ENCODE measurements at places on chromosomes 4 and X. TPM values are rescaled to one million over a fixed set of nuclear protein-coding genes. Genes with fewer than 3 reads are reported as not detected.

DNA sequence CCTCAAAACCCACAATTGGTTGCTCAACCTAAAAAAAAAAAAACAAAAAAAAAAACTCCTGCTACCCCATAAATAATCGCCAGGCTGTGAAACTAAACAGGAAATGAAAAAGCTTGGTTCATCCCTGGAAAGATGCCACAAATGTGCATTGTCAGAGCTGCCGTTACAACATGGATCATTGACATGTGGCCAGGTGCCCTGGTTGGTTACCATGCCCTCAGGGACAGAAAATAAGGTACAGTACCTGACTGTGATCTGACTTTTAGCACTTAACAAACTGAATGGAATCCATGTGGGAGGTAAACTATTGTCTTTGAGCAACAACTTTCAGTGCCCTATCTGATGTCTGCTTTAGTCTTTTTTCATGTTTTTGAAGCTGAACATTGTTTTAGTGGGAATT, 118.0 kb upstream of the RPL34 start:
- no peak for DNase-seq

DNA sequence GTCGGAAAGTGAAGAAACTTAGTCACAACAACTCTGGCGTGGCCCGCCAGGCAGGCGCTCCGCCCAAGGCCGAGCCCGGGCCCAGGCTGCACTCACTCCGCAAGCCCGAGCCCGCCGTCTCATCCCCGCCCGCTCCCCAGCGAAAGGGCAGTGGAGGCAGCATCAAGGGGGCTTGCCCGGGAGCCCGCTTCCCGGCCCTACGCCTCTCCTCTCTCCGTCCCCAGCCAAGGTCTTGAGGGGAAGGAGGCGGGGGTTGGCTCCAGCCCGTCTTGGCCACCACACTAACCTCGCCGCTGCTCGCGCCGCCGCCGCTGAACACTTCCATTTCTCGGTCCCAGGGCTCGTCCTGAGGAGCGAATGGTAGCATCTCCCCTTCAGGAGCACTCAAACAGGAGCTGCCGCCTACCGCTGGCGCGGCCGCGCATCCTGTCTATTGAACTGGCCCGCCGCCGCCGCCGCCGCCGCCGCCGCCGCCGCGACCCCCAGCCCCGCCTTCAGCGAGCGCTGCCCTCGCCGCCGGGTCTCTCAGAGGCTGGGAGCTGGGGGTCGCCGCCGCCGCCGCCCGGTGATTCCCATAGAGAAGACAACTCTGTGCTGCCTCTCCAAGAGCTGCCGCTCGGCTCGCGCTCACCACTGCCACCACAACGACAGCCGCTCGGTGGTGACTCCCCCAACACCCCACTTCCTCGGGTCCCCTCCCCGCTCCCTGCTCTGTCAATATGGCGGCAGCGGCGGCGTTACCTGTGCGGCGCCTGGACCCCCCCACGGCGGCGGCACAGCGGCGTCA, at the start of gene RPS6KA6:
TSS of gene RPS6KA6 (minus strand) at position 667 of the 787 bp plus-strand sequence. CDS start at position 367, 300 bp downstream.
- peak; percentile 80 for DNase-seq

DNA sequence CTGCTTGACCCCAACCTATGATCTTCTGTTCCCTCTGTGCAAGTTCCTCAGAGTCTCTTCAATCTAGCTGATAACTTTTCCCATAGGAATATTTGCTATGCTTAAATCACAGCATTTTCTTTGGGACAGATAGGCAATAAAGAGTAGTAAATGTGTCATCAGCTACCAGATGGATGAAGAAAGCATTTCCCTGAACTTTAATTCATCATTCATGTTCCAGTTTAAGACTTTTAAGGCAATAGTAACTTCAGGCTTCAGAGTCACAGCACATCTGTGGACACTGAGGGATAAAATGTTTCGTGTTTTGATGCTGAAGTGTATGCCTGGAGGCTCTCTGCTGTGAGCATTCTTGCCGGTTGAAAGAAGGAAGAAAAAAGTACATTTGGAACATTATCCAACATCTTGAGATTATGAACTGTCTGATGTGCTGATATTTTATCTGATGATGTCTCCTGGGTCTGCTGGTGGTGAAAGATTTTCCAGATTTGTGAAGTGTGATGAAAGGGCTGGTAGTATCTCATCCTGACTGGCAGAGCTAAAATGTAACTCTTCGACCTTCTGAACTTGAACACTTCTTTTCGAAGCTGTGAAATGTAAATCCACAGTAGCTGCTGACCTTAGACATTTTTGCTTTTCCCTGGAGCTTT, 133.7 kb downstream of the DCLK2 start:
- no peak for DNase-seq

GRCh38 chr4:138887741-138888140, 127.8 kb upstream of the NOCT start:
- no peak for DNase-seq

DNA sequence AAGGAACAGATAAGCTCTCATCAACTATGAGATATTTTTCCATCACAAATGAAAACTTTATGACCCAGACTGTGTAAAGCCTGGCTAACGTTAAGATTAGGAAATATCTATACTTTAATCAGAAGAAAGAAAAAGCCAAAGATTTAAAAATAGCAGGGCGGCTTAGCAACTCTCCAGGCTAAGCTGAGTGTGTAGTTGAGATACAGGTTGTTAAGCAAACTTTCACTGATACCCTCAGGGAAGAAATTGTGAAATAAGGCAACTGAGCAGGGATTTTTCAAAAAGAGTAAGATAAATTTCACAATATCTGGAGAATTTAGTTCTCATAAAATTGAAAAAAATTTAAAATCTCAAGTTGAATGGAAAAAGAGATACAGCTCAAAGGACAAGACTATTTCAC, 382.0 kb downstream of the RAPGEF2 start:
- no peak for DNase-seq

CLIC2 gene
- 46.3 TPM for total RNA-seq

STS gene
- total RNA-seq, result 10.6 TPM

SPANXA1 gene
- total RNA-seq, result not detected

MED14 gene
- 35.0 TPM for total RNA-seq

LRP2BP gene
- 4.7 TPM for total RNA-seq

SSX2B gene
- not detected for total RNA-seq

POLN gene
- total RNA-seq, result 0.89 TPM
